CD4-positive, CD25-positive, alpha-beta regulatory T cell (primary cell): ENCODE measurements at places on chromosomes 7 and 10. TPM values are rescaled to one million over a fixed set of nuclear protein-coding genes. Genes with fewer than 3 reads are reported as not detected.

C7orf57 gene
- total RNA-seq, result not detected

CC2D2B gene
- total RNA-seq, result 3.1 TPM

- DNase-seq, result no peak
Observed at GRCh38 chr10:85039311-85039710, 710.9 kb downstream of the CCSER2 start.

DNA sequence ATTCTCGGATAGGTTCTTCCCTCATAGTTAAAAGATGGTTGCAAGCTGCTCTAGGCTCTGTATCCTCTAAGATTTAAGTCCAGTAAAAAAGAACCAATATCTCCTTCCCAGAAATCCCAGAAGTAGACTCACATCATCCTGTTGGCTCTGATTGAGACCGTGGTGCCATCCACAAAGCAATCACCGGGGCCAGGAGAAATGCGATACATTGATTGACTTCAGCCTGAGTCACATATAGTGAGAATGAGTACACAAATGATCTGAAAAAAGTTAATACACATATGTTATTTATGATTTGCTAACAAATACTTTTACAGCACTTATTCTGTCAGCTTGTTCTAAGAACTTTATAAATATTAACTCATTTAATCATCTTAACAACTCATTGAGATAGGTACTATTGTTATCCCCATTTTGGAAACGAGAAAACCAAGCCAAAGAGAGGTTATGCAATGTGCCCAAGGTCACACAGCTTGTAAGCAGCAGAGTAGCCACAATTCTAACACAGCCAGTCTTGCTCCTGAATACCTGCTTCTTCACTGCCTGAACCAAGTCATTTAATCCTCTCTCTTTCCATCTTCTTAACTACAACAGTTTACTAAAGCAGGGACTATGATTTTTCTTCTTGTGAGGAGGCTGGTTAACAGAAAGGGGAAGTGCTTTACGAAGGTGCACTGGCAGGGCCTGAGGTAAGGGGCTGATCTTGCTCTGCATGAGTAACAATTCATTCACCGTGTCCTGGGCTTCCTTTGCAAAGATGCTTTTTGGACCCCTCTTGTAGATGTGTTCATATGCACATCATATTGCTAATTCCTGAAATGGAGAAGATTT is 177.0 kb downstream of the REEP3 start:
- no peak for DNase-seq
